ENCODE measurements at places on chromosomes 4 and X.
A peak's percentile ranks its signal among the peaks of the same experiment; 100 is the strongest.

DNA sequence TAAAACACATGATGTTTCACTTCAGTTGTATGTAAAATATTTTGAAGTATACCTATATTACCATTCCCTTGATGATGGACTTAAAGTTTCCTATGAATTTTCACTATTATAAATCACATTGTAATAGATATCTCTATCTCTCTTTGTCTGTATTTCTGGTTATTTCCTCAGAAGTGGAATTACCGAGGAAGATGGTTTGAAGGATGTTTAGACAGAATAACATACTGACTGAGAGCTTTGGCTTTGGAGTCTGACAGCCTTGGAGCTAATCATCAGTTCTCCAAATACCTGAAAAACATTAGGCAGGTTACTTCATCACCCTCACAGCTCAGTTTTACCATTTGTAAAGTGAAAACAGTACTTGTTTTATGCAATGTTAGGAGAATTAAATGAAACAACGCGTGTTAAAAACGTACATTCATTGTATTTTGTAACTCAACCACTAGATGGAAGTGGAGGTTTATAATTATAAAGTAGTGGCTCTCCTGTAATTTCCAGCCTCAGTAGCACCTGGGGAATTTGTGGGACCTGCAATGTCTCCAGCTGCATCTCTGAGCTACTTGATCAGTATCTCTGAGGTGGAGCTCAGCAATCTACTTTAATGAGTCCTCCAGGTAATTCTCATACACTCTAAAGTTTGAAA, 14.3 kb downstream of the JCHAIN start:
- DNase-seq, result no peak

GRCh38 chr4:105283501-105283900, 136.8 kb downstream of the TET2 start:
- no peak for DNase-seq

DNA sequence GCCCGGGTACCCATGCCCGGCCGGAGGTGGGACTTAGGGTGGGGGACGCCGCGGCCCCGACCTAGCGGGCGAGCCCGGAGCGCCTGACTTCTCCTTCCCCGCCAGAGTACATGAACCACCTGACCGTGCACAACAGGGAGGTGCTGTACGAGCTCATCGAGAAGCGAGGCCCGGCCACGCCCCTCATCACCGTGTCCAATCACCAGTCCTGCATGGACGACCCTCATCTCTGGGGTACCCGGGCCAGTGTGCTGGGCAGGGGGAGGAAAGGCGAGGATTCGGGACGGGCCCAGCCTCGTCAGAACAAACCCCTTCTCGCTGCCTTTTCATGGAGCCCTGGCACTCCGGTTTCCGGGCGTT, 622 bp downstream of the TAFAZZIN start:
- peak; percentile 72 for DNase-seq

DNA sequence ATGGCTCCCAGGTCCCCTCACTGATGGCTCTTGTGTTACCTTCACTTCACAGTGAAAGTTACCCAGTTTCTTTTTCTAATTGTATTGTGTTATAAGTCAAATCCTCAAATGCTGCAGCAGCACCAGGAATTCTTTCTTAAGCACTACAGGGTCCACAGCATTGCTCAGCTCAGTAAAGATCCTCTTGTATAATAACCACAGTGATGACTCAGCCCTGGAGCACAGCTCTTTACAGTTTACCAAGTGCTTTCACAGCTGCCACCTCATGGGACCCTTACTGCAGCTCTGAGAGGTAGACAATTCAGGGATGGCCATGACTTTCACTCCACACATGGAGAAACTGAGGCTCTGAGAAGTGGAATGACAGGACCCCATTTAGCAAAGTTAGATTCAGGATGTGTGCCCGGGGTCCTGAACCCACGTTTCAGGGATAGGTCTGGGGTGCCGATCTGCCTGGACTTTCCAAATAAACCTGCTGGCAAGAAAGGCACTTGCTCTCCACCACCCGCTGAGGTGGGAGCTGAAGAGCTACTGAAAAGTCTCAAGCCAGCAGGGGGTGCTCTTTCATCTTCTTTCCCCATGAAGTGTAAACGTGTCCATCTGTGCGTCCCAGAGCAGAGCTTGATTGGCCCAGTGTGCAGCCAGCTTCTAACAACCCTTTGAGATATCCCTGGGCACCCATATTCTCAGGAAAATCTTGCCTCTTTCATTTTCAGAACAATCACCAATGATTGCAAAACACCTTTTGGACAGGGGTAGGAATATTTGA, 35.7 kb upstream of the GABRQ start:
- DNase-seq, result peak; percentile 7

DNA sequence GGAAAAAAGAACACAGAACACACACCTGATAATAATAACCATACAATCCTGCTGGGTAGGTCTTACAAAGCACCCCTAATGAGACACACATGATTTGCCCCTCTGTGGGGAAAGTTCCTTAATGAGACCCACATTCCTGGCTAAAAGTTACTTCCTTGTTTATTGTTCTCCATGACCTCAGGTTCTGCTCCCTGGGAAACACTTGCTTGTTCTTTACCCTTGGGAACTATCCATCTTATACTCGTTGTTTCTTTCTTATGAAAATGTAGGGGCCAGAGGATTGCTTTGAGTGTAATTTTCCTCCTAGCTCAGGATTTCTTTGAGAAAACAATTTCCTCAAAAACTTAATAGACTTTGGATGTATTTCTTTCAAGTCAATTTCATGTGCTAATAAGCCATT, 52.1 kb upstream of the PCDH10 start:
- no peak for DNase-seq

GRCh38 chr4:77433418-77433733, 172.2 kb upstream of the CXCL13 start:
- DNase-seq, result peak; percentile 13
